ENCODE measurements at places on chromosomes 4 and X.

DNA sequence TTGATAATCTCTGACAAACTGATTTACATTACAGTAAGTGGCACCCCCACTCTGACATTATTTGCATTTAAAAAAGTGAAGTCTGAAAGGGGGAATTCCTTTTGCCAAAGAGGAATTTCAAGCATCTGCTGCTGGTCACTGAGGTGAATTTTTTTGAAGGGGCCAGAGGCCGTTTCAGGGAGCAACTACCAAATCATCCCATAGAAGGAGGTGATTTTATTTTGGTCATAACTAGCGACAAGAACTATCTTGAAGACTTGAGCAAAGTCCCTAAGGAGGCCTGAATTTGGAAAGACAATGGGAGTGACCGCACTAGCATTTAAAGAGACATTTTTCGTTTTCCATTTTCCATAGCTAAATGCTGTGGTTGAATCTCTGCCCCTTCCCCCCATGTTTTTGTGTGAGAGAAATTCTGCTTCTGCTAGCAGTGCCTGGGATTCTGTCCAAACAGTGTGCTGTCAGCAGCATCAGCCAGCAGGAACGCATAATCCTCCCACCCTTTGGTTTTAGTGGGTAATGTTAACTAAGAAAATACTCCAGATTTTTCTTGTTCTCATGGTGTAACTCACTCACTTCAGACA, 110.1 kb upstream of the MED14 start:
- DNase-seq, result peak; percentile 82

DNA sequence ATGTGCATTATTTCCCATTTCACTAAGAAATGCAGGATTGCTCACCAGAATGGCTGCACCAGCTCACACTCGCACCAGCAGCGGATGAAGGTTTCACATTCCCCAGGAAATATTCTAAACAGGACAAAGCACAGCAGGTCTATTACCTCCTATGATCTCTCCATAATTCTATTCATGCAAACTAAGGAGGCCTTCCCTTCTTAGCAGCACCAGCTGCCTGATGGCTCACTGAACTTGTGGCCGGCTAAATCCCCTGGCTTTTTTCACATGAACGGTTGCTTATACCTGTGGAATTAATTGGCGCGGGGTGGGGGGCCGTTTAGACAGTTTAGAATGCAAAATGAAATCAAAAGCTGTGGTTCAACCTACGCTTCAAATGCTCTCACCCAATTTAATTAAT, 73.5 kb upstream of the SRD5A3 start:
- DNase-seq, result no peak

DNA sequence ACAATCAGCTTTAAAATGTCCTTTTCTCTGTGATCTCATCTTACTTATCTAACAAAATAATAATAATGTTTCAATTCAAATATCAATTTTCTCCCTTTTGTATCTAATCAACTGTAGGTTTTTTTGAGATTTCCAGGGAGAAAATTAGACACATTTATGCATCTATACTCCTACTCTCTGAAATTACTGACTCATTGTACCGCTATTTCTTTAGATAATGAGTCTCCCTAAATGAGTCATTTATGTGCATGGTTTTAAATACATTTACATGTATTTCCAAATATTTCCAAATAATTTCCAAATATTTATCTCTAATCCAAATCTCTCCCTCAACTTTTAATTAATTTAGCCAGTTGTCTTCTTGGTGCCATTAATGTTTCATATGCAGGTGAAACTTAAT, 621.0 kb downstream of the TECRL start:
- DNase-seq, result no peak

DNA sequence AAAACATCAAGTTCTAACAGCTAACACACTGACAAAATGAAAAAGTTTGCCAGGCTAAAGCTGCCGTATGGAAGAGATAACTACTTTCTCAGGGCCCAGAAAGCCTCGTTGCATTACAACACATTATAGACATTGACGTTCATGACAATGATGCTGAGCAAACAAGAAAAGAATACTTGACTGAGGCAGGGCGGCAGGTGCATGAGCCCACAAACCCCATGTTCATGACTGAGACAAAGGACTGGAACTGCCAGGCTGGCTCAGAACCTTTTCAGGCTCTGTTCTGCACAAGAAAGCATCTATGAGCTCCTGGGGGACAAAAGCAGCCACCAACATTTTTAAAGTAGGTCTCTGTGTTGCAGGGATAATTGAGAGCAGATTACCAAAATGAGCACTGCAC, 13.6 kb downstream of the TLR6 start:
- DNase-seq, result no peak

GRCh38 chr4:16329125-16329796, 103.0 kb upstream of the TAPT1 start:
- no peak for DNase-seq

GRCh38 chr4:172778583-172778982, 390.0 kb upstream of the GALNT7 start:
- no peak for DNase-seq
